HT-29 (cell line): ENCODE measurements at places on chromosomes 2 and 18.

DNA sequence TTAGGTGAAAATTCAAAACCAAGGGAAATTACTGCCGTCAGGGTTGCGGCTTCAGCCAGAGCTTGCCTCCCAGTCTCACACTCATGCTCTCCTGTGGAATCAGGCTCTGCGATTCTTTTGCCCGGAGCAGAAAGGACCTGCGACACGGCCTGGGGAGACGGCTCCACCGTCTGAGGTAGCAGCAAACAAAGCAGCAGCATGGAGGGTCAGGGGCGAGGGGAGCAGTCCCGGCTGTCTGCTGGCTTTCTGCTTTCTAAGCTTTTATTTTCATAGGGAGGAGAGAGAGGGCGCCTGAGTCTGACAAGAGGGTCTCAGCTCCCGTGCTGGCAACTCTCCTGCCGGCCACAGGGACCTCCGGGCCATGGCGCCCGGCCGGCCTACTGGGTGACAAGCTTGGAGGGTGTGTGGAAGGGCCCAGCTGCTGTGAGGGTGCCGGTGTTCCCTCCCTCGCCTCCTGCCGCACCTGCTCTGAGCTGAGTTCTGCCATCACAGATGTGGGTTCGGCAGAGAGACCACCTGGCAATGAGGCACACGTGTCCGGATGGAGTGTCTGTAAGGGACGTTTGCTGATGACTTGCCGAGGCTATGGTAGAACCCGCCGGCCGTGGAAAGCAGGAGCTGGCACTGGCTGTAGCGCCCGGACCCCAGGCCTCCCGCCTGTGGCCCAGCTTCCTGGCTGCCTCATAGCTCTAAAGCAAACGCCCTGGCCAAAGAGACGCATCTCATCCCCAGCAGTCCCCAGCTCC lies 66.2 kb upstream of the CTDP1 start:
- no peak for DNase-seq

- peak; percentile 86 for DNase-seq
Observed at GRCh38 chr2:111975053-111975552, 76.7 kb downstream of the MERTK start.

GRCh38 chr2:25309402-25309801 lies 32.3 kb downstream of the DNMT3A start:
- DNase-seq, result peak; percentile 63

- no peak for DNase-seq
Observed at GRCh38 chr18:74709452-74709851, 111.8 kb downstream of the ZNF407 start.

DNA sequence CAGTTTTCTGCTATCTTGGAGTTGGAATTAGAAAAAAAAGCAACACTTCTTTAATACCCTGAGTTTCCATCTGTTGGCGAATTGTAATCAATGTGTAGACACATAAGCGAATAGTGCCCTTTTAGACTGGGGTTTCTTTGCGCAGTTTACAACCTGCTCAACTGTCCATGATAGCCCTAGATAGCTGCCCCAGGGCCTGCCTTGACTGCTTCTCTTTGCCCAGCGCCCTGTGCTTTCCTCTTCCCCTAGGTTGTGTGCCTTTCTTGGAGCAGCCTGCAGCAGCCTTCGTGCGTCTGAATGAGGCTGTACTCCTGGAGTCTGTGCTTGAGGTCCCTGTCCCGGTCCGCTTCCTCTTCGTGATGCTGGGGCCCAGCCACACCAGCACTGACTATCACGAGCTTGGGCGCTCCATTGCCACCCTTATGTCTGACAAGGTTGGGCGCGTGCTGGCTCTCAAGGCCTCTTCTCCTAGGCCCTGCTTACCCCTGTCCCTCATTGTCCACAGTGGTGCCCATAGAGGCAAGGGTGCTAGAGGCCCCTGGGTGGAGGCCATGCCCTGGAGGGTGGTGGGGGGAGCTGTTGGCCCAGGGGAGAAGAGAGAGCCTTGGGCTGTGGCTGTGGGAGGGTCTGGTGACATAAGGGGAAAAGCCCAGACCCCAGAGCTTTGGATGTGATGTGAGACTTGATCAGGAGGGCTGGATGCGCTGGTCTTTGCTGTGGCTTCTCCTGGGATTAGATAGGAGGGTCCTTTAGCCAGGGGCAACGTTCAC lies 6.9 kb downstream of the SLC4A3 start:
- DNase-seq, result no peak

DNA sequence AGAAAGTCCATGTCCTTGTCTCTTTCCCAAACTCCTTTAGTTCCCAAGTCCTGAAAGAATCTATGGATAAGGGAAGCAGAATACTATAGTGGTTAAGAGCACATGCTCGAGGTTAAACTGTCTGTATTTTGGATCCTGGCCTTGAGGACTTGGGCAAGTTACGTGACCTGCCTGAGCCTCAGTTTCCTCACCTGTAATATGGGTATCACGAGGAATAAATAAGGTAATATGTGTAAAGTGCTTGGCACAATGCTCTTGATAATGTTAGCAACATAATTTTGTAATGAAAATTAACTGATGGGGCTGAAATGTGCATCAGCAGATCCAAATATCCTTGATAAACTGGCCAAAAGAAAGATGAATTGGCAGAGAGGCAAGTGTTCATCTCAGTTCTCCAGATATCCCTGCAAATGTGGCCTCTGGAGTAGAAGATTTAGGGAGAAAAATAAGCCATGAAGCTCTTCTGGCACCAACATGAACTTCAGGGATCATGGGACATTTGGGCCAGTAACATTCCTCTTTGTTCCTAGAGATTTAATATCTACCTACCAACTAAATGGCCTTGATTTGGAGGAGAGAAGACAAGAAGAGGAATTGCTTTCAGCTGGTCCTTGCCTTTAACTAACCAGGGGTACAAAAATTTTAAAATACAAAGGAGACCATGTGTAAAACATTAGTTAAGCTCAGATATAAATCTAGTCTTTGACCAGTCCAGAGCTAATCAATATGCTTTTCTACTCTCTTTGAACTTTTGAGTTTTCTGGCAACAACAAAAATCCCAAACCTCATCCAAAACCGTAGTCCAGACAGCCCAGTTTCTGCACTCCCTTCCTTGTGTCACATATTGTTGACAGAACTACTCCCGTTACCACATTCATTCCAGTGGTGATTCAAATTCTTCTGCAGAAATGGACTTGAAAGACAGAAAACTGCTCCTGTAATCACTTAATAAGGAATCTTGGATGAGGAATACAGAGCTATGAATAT lies 52.7 kb upstream of the EML4 start:
- no peak for DNase-seq

GRCh38 chr2:9307535-9307934 lies 100.9 kb downstream of the ASAP2 start:
- DNase-seq, result no peak

DNA sequence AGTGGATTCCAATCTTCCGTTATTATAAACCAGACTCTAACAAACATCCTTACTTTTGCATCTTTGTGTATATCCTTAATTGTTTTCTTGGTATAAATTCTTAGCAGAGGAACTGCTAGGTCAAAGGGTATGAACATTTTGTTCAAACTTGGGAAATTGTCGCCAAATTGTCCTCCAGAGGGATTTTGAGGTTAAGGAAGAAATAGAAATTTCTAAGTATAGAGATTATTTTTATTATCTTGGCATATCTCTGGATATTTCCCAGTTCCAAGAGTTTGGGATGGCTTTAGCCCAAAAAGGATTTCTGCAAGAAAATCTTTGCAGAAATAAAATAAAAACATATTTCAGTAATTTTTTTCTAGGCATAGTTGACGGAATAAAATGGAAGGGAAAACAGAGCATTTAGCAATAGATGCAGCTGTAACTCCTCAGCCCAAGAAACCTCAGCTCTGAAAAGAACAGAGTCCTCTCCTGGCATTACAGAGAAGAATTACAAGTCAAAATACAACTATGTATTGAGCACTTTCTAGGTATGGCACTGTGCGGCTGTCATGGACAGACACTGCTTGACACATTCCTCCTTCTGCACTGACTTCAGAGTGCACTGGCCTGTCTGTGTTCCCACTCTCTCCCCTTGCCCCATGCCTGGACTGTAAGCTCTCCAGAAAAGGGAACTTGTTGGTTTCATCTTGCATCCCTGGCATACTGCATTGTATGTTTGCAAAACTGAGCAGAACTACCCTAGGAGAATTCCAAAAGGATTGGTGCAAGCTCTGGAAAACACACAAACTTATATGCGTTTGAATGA lies 117.3 kb upstream of the STON1 start:
- no peak for DNase-seq

DNA sequence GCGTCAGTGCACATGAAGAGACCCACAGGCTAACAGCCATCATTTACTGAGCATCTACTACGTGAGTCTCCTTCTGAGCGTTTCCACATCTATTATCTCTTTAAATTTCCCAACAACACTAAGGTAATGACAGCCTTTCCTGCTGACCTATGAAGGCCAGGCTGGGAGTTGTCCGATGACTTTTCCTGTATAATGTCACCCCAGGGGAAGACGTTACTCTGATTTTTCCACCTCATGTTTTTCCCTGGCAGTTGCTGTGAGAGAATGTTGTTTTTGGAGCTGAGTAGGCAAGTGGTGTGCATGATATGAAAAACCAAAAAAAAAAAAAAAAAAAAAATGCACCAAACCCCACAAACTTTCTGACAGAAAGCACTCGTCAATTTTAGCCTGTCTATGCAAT lies 207.6 kb downstream of the SLC8A1 start:
- no peak for DNase-seq

- no peak for DNase-seq
Observed at GRCh38 chr2:113707106-113707505, 49.3 kb downstream of the SLC35F5 start.

DNA sequence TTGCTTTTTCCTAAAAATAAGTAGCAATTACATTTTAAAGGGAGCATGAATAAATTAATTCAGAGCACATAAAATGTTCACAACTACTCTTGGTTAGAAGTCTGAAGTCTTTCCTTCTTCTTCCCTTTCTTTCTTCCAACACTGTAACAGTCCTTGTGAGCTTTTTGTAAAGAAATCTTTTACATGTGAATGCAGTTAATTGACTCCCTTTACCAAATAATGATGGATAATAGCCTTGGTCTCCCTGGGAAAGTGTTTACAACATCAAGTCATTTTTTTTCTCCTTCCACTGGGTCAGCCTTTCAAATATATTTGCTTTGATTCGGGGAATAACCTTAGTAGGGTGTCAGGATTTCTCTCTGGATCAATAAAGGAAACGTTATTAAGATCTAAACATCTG lies 39.1 kb downstream of the CALCRL start:
- DNase-seq, result no peak

DNA sequence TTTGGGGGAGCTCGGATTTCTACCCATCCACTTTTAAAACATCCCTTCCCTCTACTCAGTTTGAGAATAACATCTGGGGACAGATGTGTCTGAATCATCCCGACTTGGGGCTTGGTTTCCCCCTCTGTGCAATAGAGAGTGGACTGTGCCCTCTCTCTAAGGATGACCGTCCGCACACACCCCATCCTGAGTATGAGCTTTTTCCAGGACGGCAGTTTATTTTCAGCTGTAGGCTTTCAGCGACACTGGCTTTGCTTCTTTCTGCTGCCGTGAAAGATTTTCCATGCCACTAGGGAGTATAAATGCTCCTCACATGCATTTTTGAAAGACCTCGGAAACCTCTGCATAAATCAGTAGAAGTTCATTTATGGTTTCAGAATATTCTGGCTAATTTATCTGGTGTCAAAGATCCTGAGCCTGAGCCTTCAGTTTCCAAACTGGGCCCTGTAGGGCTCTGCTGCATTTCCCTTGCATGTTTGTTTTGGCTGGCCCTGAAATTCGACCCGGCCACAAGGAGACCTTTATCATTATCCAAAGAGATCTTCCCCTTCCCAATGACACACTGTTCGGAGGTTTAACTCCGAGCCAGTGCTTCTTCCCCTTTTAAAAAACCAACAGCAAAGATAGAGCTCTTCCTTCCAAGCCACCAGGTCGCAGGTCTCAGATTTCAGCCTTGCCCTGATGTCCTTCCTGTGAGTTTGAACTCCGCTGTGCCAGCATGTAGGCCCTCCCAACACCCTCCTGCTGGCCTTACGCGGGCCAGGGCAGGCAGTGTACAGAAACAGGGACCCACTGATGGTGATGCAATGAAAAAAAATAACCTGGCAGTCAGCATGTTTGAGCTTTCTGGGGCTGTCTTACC lies 53.3 kb downstream of the FECH start:
- no peak for DNase-seq

GRCh38 chr2:199743415-199744120 lies 107.4 kb downstream of the FTCDNL1 start:
- no peak for DNase-seq

DNA sequence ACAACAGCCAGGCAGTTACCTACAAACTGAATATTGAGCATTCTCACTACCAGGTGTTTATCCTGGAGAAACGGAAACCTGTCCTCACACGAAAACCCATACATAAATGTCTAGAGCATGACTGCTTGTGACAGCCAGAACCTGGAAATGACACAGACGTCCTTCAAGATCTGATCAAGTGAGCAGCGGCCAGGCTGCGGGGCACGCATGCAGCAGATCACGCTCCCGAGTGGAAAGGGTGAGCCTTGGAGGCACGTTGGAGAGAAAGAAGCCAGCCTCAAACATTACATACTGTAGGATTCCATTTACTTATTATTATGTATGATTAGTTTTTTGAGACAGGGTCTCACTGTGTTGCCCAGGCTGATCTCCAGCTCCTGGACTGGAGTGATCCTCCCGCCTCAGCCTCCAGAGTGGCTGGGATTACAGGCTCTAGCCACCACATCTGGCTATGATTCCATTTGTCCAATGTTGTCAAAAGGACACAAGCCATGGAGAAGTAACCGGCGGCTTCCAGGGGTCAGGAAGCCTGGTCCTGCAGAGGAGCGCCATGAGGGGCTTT lies 22.9 kb upstream of the STK25 start:
- DNase-seq, result no peak

DNA sequence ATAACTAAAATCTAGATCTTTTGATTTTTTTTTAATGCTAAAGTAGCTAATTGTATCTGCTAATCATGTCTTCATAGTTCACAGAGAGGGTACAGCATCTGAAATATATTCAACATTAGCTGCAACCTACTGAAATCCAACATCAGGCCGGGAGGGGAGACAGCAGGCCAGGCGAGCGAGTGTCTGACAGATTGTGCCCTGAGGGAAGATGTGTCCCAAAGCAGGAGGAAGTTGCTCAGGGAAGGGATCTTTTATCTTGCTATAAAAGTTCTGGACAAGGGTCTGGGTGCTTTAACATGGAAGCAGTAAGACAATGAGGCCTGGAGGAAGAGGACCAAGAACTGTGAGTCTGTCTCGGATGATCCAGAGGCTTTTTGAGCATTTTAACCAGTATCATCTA lies 274.1 kb downstream of the AFF3 start:
- DNase-seq, result no peak
